ENCODE measurements at places on chromosomes 3 and 15.

- DNase-seq, result peak; percentile 29
Observed at GRCh38 chr3:177427540-177427939, 230.3 kb upstream of the TBL1XR1 start.

- DNase-seq, result no peak
Observed at GRCh38 chr15:65254356-65254755, 32.3 kb downstream of the PARP16 start.

DNA sequence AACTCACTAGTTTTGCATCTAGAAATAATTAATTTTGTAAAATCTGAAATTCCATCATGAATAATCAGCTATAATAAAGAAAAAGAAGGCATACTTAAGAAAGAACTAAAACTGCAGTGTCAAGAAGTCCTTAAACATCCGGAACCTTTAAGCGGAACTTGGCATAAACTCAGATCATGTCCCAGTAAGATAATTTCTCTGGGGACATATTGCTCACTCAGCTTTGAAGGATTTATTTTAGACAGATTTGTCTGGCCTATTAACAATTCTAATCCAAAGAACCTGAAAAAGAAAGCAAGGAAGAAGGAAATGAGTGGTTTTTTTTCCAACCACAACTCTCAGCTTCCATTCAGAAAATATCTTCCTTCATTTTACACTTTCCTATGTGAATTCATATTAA, 850.3 kb downstream of the ROBO1 start:
- DNase-seq, result no peak

- peak; percentile 36 for DNase-seq
Observed at GRCh38 chr3:133136114-133137041, 98.2 kb downstream of the TMEM108 start.

- no peak for DNase-seq
Observed at GRCh38 chr15:99058421-99058870, 46.4 kb upstream of the SYNM start.

GRCh38 chr3:46089237-46090011, 62.1 kb upstream of the XCR1 start:
- peak; percentile 97 for DNase-seq

DNA sequence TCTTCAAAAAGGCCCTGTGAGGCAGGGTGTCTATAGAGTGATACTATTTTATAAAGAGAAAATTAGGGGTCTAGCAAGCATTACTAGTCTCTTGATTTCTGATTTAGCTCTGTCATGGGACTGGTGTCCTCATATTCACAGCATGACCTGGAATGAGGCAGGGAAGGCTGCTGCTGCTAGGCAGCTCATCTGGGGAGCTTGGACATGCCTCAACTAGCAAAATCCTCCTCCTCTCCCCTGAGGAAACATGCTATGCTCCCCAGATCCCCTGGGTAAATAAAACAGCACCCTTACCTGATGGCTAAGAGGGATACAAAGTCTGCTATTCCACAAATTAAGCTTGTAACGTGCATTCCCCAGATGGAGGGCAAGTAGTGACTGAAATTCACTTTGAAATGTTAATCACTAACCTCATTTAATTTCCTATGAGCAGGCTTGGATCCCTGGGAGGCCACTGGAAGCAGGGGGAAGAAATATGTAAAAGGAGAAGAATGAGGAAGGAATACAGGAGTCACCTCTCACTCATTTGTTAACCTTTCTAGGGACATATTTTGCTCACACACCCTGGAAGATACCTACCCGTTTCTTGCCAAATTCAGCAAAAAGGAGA, 709.4 kb downstream of the SQOR start:
- no peak for DNase-seq

DNA sequence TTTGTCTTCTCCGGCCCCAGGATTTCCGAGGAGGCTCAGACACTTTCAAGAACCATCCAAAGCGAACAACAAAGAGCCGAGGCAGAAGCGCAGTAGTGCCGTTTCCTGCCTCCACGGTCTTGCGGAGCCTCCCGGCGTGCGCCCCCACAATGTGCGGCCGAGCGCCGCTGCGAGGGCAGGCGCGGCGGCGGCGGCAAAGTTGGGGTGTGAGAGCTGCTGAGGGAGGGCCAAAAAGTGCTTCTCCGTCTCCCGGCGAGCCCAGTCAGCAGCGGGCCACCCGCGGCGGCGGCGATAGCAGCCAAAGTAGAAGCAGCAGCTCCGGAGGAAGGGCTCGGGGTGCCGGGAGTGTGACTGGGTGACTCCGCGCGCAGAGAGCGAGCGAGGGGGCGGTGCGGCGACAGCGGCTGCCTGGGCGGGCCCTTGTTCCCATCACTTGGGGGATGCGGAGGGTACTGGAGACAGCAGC, 749.1 kb downstream of the ROBO1 start:
- peak; percentile 72 for DNase-seq

Measured in ELR (cell line).